ENCODE measurements at places on chromosomes 6 and 20.

DNA sequence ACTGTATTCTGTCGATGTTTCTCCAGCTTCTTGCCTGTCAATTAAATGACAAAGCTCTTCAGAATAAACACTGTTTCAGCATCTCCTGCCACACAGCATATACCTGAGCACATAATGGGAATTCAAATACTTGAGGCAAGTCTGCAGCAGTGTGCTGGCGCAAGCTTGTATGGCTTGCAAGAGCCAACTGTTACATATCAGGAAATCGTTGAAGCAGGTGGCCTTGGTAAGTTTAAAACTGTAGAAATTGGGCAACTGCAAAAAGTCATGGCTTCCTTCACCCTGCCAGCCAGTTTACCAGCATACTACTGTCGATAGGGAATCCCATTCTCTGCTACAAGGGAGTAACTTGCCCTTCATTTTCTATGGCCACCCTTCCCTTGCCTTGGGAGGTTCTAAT lies 23.0 kb downstream of the CPNE1 start:
- no peak for DNase-seq

GRCh38 chr6:29757282-29757681 lies 34.0 kb downstream of the HLA-F start:
- no peak for DNase-seq

GRCh38 chr6:3489961-3490624 lies 33.2 kb upstream of the SLC22A23 start:
- no peak for DNase-seq

- no peak for DNase-seq
Measured at GRCh38 chr6:36752187-36752885, 54.7 kb downstream of the RAB44 start.

DNA sequence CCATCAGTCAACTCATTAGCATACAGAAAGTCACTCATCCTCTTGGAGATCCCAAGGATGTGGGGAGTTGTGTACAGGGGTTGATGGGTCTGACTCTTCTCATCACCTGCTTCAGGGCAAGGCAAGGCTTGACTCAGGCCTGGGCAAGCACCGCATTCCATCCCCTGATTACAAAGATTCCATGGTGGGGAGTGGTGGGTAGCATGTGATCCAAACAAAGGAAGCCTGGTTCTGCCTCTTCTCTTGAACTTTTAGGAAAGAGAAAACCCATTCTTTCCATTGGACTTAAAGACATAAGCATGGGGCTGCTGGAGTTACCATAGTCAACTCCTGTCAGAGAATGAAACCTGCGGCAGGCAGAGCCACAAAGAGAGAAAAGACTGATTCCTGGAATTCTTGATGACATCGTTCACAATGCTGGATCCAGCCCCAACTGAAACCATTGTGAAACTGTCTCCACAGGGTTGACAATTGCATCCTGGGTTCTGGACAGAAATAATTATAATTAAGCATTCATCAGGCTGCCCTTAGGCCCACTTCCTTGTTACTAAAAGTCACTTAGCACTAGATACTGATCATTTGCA lies 235.8 kb upstream of the KCNG1 start:
- DNase-seq, result peak; percentile 63

DNA sequence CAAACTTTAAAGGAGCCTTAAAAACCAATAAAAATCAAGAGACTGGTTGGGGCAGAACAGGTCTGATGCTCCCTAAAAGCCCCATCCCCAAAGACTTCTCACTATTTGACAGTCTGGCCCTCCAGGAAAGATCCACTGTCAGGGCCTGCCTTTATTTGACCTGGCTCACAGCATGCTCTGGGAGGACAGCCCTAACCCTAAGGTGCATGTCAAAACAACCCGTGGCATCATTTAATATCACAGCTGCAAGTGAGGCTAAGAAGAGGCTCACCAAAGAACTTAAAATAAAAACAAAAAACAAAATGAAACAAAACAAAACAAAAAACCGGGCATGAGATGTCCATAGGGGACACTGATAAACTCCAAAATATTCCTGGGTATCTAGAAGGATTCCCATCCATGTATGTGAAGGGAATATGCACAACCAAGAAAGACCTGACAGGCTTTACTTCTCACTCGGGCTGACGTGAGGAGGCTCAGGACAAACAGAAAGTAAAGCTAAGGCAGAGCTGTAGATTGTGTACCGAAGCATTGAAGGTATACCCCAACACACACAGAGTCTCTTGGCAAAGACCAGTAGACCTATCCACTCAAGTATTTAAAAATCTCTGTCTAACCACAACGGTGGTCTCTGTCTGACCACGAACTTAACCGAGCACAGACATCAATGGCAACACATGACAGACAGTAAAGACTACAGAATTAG lies 57.3 kb downstream of the AHI1 start:
- DNase-seq, result no peak

DNA sequence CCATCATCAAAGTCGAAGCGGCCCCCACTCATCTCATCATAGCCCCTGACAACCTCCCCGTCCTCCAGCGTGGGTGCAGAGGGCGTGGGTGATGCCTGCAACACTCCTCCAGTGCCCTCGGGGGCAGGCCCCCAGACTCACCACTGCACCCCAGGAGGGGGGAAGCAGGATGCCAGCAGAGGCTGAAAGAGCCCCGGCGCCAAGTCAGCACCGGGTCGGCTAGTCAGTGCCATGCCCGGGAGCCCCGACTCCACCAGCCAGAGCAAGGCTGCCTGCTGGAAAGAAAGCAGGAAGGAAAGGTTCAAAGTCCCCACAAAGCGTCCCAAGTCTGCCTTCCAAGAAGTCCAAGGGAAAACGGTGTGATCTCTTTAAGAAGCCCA lies 324 bp downstream of the JPH2 start:
- DNase-seq, result peak; percentile 33

DNA sequence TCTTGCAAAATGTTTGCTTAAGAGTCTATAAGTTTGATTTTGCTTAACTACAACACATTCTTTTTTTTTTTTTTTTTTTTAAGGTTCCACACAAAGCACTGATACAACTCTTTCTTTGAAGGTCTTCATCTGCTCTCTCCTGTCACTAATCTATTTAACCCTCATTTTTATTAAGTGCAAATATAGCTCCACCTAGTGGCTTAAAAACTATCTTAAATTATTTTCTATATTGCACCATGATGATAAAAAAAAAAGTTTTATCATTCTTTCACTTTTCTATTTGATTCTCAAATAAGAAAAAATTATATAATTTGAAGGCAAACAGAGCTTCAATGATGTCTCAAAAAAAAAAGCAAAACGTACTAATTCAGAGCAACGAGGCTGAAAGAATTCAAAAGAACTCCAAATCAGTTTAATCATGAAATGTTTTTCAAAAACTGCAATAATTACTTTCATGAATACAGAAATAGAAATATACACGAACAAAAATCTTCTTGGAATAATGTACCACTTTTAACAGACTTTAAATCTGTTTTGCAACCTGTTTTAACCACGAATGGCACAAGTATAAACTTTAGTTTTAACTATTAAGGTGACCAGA lies 12.8 kb downstream of the ESF1 start:
- peak; percentile 19 for DNase-seq

GRCh38 chr6:32883789-32884188 lies 29.8 kb downstream of the PSMB9 start:
- DNase-seq, result peak; percentile 47

GRCh38 chr20:33933469-33933909 lies 60.2 kb upstream of the RALY start:
- DNase-seq, result peak; percentile 77

GRCh38 chr20:49851991-49852390 lies 39.4 kb downstream of the SLC9A8 start:
- DNase-seq, result peak; percentile 36

- no peak for DNase-seq
Measured at GRCh38 chr6:124633655-124634054, 328.6 kb upstream of the RNF217 start.

- no peak for DNase-seq
Measured at GRCh38 chr20:33693741-33694638, 7.8 kb upstream of the E2F1 start.

- DNase-seq, result no peak
Measured at GRCh38 chr6:36970892-36971842, 14.8 kb downstream of the MTCH1 start.

GRCh38 chr6:160899671-160900430 lies 91.7 kb upstream of the MAP3K4 start:
- no peak for DNase-seq

DNA sequence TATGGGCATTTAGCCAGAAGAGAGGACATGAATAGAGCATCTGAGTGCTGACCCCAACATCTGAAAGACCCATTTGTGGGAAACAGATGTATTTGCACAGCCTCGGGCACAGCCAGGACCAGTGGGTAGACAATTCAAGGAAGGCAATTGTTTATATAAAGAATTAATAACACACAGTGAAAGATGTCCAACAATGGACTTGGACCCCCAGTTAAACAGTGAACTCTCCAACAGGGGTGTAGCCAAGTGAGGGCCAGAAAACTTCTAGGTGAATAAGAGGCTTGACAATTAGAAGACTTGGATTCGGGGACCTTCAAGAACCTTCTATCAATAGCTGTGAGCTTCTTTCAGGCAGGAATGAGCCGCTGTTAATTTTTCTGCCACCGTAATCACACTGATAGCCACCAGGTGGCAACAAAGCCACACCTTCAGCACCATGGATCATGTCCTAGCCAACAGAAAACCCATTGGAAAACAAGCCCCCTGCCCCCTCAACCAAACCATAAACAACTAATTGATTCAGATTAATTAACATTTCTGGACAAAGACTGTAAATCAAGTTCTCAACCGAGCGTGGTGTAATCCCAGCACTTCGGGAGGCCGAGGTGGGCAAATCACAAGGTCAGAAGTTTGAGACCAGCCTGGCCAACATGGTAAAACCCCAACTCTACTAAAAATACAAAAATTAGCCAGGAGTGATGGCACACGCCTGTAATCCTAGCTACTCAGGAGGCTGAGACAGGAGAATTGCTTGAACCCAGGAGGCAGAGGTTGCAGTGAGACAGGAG lies 8.8 kb upstream of the SRSF6 start:
- peak; percentile 64 for DNase-seq

DNA sequence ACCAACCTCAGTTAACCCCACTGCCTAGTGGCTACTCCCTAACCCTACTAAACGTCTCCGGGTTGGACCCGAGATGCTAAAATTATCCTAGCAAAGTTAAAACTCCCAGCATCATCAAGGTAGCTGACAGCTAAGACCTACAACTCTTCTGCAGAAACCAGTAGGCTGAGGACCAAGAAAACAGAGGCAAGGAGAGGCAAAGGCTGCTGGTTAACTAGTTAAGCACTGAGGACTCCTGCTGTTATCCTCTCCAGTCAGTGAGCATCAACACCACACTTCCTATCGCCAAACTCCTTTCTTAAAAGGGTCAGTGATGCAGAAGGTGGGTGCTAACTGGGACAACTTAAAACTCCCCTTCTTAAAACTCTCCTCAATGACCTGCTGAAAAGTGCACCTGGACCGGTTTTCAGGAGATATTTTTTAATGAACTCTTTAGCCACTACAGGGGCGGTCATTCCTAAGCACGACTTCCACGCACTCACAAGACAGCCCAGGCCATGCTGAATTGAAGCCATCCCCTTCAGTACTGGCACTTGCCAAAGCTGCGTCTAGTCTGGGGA lies 1.7 kb downstream of the TRERF1 start:
- no peak for DNase-seq

GRCh38 chr6:142182004-142182403 lies 34.9 kb downstream of the VTA1 start:
- DNase-seq, result no peak

- no peak for DNase-seq
Measured at GRCh38 chr6:89021629-89022028, 58.2 kb upstream of the RNGTT start.

- no peak for DNase-seq
Measured at GRCh38 chr20:21173485-21173884, 47.6 kb downstream of the KIZ start.
